ENCODE measurements at places on chromosomes 5 and 9.

GRCh38 chr9:23615569-23615968 lies 210.5 kb downstream of the ELAVL2 start:
- no peak for DNase-seq

GRCh38 chr5:62652225-62652624 lies 73.6 kb downstream of the LRRC70 start:
- DNase-seq = no peak

- DNase-seq = no peak
Measured at GRCh38 chr5:83000428-83000827, 76.8 kb downstream of the TMEM167A start.

DNA sequence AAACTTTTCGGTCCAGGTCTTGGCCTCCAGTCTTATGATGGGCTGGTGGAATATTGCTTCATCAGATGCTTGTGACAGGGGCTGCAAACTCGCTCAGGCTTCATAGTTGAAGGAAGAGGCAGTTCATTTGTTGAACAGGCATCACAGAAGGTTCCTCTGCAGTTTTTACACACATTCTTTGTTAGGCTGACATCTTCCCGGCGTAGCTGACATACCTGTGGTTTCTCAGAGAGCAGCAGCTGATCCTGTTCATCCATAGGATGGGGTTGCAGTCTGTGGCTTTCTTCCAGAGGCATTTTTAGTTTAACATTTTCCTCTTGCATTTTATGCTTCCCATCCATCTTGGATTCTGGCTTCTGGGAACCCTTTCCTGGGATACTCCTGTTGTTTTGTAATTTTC lies 1255.2 kb downstream of the EFNA5 start:
- DNase-seq = no peak

GRCh38 chr9:127637322-127637847 lies 25.3 kb downstream of the STXBP1 start:
- no peak for DNase-seq

- DNase-seq = no peak
Measured at GRCh38 chr5:152271420-152271819, 133.7 kb downstream of the NMUR2 start.

DNA sequence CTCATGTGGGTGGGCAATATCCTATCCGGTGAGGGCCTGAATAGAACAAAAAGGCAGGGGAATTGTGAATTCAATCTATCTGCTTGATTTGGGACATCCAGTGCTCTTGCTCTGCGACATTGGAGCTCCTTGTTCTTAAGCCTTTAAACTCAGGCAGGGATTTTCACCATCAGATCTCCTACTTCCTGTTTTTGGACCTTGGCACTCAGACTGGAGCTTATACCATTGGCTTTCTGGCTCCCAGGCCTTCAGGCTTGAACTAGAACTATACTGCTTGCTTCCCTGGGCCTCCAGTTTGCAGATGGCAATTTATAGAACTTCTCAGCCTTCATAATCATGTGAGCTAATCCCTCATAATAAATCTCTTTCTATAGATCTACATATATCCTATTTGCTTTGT lies 134.3 kb upstream of the CLINT1 start:
- no peak for DNase-seq

DNA sequence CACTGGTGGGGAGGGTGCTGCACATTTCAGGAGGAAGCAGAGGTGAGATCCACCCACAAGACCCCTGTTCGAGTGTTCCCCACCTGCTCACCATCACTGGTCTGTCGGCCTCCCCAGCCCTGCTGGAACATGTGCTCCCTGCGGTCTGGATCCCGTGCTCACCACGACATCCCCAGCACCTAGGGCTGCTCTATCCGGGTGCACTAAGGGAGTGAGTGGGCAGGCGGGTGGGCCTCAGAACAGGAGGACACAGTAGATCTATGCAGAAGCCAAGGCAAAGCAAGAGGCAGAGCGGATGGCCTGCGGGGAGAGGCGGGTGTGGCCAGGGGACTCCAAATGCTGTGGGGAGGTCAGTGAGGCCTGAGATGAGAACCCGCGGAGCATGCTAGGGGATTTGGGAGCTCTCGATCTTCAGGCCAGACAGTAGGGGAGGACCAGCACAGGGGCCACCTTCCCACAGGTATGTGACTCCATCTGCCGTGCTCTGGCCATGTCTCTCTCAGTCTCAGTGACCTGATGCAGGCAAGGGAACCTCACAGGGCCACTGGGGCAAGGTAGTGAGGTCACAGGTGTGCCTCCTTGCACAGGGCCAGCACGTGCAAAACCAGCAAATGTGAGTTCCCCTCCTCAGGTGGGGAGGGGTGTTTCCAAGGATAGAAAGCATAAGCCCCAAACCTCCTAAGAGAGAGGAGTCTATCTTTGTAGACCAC lies 134.2 kb downstream of the ZNF354C start:
- DNase-seq = no peak

DNA sequence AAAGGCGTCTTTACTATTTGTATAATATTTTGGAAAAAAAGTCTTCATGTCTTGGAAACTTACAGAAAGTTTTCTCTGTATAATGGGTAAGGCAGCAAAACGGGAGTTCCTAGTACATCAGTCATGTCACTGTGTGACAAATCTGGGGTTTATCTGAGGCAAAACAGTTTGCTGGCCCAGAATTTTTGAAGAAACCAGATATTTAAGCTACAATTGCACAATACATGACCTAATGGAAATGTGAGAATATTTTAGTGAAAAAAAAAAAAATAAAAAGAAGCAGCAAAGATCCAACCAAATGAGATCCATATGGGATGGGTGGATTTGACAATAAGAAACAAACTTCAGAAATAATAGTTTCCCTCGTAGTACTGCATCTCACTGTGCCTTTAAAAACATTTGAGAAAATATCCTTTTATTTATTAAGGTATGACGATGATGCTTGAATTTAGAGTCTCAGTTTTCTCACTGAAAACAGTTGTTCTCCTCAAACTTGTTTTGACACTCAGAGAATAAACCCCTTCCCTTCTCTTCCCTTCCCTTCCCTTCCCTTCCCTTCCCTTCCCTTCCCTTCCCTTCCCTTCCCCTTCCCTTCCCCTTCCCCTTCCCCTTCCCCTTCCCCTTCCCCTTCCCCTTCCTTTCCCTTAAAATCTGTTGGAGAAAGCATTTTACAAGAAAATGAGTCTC lies 180.5 kb upstream of the TUT7 start:
- no peak for DNase-seq

DNA sequence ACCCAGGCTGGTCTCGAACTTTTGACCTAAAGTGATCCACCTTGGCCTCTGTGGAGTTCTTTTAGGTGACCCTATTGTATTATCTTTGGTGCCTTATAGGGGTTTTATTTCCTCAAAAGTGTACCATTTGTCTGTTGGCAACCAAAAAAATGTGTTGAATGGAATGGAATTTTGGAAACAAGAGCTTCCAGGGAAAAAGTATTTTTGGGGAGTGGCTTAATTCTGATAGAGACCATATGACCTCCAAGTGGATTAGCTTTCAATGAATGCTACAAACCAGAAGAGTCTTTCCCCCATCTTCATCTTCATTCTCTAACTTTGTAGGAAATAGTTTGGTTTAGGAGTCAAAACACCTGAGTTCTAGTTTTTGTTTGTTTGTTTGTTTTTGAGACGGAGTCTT lies 3.4 kb upstream of the OGN start:
- no peak for DNase-seq

DNA sequence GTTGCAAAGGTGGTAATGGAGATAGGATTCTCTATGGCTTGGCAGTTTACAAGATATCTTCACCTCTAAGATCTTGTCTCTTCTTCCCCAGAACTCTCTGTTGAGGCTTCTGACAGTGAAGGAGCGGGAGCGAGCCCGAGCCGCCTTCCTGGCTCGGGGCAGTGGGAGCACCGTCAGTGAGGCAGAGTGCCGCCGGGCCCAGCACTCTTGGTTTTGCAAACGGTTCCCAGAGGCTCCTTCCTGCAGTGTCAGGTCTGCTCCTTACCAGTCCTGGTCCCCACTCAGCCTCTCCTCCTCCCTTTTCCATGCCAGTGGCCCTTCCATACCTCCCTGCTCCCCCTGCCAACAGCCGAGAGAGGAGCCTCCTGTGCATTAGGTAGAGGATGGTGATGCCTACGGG lies 12.6 kb upstream of the DNAJB5 start:
- DNase-seq = no peak

GRCh38 chr5:146111409-146111808 lies 6.0 kb upstream of the PLAC8L1 start:
- no peak for DNase-seq

GRCh38 chr5:81925009-81925408 lies 46.8 kb upstream of the ATG10 start:
- DNase-seq = no peak

GRCh38 chr5:16755641-16756040 lies 138.8 kb upstream of the RETREG1 start:
- DNase-seq = no peak

GRCh38 chr9:86282979-86283535 lies 719 bp upstream of the ISCA1 start:
- DNase-seq = no peak

- peak; percentile 34 for DNase-seq
Measured at GRCh38 chr9:136792321-136793085, 1.4 kb downstream of the TMEM141 start.

DNA sequence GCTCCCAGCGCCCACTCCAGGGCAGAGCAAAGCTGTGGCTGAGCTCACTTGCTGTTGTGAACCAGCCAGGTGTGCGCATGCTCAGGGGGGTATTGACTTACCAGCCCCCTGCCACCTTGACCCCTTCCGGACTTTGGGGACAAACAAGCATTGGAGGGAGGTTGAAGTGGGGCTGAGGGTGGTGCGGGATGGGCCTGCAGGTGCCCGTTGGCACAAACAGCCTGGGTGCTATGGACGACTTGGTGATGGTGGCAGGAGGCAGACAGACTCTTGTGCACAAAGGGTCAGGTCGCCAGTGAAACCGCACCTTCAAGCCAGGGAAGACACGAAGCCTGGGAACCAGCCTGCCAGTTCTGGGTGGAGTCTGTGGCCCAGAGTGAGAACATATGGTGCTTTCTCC lies 858.5 kb upstream of the PTPRD start:
- no peak for DNase-seq

- DNase-seq = no peak
Measured at GRCh38 chr9:81861644-81862043, 66.6 kb upstream of the SPATA31D4 start.

DNA sequence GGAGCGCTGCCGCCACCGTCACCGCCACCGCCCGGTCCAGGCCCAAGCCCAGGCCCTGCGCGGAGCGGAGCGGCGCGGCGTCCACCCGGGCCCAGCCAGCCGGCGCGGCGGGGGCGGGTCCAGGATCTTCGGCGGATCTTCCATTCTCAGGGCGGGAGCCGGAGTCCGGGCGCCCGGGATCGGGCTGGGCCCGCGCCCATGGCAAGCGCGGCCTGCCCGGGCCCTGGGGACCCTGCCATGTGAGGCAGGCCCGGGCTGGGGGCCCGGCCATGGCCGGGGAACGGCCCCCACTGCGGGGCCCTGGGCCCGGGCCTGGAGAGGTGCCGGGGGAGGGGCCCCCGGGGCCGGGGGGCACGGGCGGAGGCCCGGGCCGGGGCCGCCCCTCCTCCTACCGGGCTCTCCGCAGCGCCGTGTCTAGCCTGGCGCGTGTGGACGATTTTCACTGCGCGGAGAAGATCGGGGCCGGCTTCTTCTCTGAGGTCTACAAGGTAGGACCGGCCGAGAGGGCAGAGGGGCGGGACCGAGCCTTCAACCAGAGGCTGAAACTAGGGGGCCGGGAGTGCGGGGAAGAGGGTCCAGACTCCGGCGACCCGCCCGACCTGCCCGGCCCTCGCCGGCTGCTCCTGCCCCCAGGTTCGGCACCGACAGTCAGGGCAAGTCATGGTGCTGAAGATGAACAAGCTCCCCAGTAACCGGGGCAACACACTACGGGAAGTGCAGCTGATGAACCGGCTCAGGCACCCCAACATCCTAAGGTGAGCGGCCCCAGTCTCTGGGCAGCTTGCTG lies 482 bp downstream of the TESK1 start:
- peak; percentile 37 for DNase-seq

GRCh38 chr5:177350776-177351391 lies 584 bp downstream of the LMAN2 start:
- no peak for DNase-seq

GRCh38 chr9:27368316-27368985 lies 71.5 kb upstream of the EQTN start:
- peak; percentile 70 for DNase-seq

GRCh38 chr5:93875693-93876092 lies 134.3 kb upstream of the POU5F2 start:
- no peak for DNase-seq

GRCh38 chr9:6354072-6354686 lies 26.0 kb downstream of the TPD52L3 start:
- no peak for DNase-seq

DNA sequence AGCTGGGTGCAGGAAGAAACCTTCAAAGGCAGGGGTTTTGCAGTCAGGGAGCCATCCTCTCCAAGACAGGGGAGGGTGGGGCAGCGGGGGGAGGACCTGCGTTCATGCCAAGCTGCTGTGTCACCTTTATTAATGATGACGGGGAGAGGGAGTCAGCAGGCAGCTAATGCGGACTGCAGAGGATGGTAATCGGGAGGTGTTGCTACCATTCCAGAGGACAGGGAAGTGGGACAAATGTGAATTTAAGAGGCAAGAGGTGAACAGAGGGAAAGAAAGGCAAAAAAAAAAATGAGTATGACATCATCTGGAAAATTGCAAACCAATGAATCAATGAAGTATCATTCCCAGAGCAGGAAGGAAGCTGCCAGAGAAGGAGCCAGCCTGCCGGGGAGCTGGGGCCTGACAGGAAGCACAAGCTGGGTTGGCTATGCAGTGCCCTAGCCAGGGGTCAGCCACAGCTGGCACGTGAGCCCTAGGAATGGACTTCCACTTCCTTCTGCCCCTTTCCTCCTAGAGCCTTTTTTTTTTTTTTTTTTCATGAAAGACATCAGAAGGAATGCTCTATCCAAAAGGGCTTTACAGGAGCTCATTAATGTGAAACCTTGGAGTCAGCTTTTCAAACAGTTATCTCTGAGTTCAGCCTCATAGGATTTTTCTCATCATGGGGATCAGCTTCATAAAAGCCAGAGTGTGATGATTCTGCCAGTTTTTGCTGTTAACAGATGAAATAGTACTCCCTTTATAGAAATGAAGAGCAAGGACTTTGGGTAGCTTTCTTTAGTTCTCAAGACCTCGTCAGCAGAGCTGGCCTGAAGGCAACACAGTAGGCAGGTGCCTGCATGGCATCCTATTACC lies 9.2 kb downstream of the INSYN2B start:
- DNase-seq = no peak

Data from right hindlimb (tissue), 1 donor.